Activated CD4-positive, alpha-beta T cell treated with anti-CD3 and anti-CD28 coated beads for 36 hours (primary cell): ENCODE measurements at places on chromosomes 5 and 9. TPM values are rescaled to one million over a fixed set of nuclear protein-coding genes. Genes with fewer than 3 reads are reported as not detected.
A peak's percentile ranks its signal among the peaks of the same experiment; 100 is the strongest.

The ANKRD34B gene
- 0.07 TPM for total RNA-seq

DNA sequence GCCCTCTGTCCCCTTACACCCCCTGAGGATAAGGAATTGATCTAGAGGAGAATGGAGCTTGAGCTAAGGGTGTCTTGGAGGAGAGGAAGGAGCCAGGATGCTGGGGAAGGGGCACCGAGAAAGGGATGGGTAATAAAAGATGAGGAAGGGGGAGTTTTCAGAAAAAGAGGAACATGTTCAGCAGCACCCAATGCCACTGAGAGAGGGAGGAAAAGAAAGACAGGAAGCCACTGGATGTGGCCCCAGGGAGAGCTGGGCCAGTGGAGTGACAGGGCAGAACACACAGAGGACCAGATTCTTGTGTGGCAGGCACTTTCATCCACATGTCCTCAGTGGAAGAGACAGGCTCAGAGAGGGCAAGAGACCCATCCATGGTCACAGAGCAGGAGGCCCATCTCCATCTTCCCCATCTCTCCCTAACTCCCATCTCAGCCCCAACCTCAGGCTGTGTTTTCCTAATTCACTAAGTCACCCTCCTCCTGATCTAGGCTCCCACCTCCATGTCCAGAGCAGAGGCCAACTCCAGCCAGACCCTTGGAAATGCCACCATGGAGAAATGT lies 7.2 kb downstream of the PFN3 start:
- no peak overlapping the region for H3K4me3 ChIP-seq
- H3K27me3 ChIP-seq = no peaks in the 10 kb centered on the region
- DNase-seq = no peak
- H3K27ac ChIP-seq = no peak overlapping the region
- H3K4me1 ChIP-seq = peaks cover 32% of the 10 kb centered on the region

GRCh38 chr5:56734091-56734694 lies 81.2 kb upstream of the MAP3K1 start:
- no peaks in the 10 kb centered on the region for H3K36me3 ChIP-seq
- peaks cover 37% of the 10 kb centered on the region for H3K4me1 ChIP-seq
- H3K27ac ChIP-seq = no peak overlapping the region
- DNase-seq = no peak

DNA sequence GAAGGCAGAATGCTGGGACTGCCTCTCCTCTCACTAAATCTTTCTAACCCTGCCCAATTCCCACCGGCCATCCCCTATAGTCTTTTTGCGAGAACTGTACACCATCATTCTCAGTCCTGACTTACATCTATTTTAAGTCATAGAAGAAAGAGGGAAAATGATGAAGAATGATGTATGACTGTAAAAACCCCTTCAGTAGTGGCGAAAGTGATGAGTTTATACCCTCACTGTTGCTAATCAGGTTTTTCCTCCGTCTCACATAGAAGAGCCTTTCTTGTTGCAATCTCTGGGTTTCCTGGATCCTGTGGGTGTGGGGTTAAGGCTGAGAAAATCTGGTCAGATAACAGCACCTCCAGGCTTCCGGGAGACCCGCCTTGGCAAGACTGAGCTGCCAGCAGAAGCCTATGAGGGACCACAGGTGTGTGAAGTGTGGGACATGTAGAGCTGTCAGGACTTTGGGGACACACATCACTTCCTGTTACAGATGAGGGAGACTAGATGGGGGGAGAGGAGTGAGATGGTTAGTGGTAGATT lies 147.1 kb upstream of the SLC12A2 start:
- H3K36me3 ChIP-seq = no peaks in the 10 kb centered on the region
- H3K4me1 ChIP-seq = peaks cover 6% of the 10 kb centered on the region
- H3K27ac ChIP-seq = peak overlapping the region; percentile 67

DNA sequence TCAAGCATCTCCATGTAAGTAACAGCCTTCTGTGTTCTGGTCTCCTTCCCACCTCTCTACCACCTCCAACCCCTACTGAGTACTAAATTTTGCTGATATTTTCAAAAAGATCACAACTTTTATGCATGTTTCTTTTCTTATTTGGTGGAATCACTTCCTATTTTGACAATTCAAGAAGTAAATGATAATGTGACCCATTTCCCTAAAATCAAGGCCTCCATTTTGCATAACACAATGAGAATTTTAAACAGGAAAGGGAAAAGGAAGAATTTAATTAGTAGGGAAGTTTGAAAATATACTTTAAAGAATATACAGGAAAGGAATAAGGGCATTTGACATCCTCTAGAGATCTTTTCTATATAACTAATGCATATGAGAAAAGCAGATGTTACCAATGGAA lies 212.9 kb upstream of the RASA1 start:
- no peaks in the 10 kb centered on the region for H3K4me1 ChIP-seq
- no peaks in the 10 kb centered on the region for H3K36me3 ChIP-seq
- no peaks in the 10 kb centered on the region for H3K27me3 ChIP-seq

The NUDCD2 gene
- total RNA-seq = 51.3 TPM

The GDA gene
- not detected for total RNA-seq

DNA sequence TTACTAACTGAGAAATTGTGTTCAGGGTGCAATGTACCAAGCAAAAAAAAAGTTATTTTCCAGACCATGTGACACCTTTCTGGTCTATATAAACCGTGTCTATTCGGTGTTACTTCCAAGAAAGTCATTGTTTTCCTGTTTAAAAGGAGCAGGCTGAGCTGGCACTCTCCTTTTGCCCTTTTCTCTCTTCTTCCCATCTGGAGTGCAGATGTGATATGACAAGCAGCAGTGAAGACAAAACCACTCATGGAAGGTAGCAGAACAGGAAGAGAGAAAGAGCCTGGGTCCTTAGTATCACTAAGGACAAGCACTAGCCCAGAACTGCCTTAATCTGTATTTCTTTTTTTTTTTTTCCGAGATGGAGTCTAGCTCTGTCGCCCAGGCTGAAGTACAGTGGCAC lies 25.6 kb downstream of the LYRM7 start:
- H3K4me1 ChIP-seq = peaks cover 10% of the 10 kb centered on the region
- no peak overlapping the region for H3K4me3 ChIP-seq
- H3K36me3 ChIP-seq = peaks cover 2% of the 10 kb centered on the region
- H3K27ac ChIP-seq = no peak overlapping the region
- DNase-seq = no peak
- no peaks in the 10 kb centered on the region for H3K27me3 ChIP-seq

- H3K4me3 ChIP-seq = no peak overlapping the region
- H3K27ac ChIP-seq = no peak overlapping the region
- H3K27me3 ChIP-seq = peaks cover 53% of the 10 kb centered on the region
- no peaks in the 10 kb centered on the region for H3K36me3 ChIP-seq
- H3K4me1 ChIP-seq = peaks cover 12% of the 10 kb centered on the region
Measured at GRCh38 chr9:126675147-126675467, 61.4 kb downstream of the LMX1B start.

- DNase-seq = no peak
- H3K36me3 ChIP-seq = no peaks in the 10 kb centered on the region
- H3K4me3 ChIP-seq = no peak overlapping the region
- H3K27ac ChIP-seq = no peak overlapping the region
- peaks cover 7% of the 10 kb centered on the region for H3K27me3 ChIP-seq
Measured at GRCh38 chr5:108521011-108521700, 139.3 kb upstream of the FBXL17 start.
